Astrocyte (in vitro differentiated cells and primary cell): ENCODE measurements at places on chromosomes 4 and X.

DNA sequence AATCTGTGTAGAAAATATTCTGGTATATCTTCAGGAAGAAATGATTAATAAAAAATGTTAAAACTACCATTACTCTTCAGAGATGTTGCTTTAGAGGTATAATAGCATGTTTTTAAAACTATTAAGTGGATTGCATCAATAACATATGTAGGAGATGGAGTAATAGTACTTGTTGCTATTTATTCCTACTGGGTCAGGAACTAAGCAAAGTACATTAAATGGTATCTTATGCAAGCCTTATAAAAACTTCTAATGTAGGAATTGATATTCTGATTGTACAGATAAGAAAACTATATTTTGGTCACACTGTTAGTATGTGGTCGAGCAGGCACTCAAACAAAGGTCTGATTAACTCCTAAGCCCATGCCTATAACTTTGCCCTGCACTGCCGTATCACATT, 31.4 kb upstream of the PDLIM5 start:
- no peak for DNase-seq

GRCh38 chrX:55489314-55490009, at the start of gene USP51:
Gene USP51 (minus strand): TSS chrX:55489848. CDS start chrX:55488939, 909 bp downstream.
- no peak for DNase-seq

DNA sequence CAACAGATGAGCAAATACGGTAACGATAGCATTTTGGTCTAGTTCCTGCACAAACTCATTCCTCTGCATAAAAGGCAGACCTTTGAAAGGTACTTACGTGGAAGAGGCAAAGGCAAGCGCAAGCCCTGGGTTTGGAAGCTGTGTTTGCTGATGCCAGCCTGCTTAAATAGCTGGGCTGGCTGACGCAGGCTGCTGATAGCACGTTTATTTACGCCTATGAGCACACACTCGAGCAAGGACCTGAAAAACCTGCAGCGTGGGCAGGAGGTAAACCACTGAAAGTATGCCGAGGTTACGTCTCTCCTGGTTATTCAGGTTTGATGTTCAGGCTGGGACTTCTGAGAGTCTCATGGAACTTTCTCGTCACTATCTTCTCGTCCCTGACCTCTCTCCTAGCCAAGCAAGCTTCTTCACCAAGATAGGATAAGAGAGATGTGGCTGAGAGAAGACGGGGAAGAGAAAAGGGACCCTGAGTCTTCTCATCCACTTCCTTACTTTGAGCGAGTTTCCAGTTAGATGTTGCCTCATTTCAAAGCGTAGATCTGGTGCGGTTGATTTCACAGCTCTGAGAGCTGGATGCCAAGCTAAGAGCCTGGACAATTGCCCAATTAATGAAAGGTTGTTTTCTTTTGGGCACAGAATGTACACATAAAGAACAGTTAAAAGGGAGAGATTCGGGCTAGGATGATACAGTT, at the start of gene HOPX:
TSS of gene HOPX (minus strand) at position 139 of the 695 bp plus-strand sequence. CDS start 23,480 bp downstream, outside the sequence.
- peak; percentile 46 for DNase-seq

DNA sequence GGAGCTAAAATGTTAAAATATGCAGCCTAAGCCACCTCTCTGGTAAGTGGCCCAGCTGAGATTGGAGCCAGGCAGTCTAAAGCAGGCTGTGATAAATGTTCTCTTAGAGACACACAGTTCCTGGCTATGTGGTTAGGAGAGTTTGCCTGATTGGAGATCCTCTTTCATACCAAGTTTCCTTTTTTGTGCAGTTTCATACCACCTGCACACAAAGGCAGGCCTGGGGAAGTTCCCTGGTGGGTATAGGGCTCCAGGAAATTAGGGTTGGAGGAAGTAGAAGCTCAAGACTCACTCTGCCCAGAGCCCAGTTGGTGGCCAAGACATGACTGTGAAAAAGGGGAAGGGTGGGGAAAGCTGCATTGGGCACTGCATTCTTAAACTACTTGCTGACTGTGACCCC, 16.9 kb downstream of the CYBB start:
- DNase-seq, result no peak

GRCh38 chrX:79154596-79155359, 10.3 kb downstream of the GPR174 start:
- DNase-seq, result no peak

GRCh38 chrX:72038016-72038415, 93.7 kb downstream of the RTL5 start:
- DNase-seq, result no peak

- no peak for DNase-seq
Observed at GRCh38 chr4:14903321-14903720, 99.0 kb upstream of the CPEB2 start.

DNA sequence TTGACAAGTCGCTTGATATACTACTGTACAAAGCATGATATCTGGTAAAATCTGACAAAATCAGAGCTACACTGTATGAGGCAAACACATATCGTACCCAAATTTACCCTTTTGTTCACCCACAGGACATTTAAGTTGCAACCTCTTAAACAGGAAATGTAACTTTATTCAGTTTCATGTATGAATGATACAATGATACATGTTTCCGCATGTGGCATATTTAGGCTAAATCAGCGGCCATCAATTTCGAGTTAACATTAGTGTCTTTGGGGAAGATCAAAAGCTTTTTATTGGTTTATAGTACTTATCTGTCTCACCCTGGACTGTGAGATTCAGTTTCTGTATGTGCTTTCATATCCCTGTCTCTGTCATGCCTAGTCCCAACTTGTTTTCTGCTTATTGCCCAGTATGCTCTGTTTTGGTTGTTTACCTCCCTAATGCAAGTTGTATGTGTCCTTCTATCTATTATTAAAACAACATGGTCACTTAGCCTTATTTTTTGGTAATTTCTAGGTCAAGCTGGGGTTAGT, 97.3 kb upstream of the HPRT1 start:
- no peak for DNase-seq

DNA sequence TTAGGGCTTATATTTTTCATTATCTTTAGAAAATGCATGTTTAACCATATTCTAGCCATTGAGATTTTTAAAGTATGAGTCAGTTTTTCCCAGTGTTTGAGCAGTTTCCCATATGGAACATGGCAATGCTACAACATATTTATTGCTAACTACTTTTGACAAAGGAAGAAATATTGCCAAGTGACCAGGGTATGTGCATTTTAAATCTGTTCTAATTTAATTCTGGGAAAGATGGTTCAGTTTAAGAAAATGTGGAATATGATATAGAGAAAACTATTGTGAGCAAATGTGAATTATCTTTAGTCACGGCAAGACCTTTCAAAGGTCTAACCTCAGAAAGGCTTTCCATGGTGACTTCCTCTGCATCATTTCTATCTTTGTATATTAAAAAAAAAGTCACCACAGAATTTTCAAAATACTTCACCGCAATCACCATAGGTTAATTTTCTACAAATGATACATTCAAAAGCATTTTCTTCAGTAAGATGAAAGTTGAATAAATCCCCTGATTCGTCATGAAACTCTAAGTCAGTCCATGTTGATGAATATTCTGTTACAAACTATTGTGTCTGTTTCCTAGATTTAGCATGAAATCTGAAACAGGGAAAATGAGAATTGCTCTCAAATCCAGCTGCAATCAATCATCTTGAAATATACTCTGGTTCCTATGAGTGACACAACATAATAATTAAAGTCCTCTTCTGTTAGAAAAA, 2349.0 kb upstream of the TENM3 start:
- peak; percentile 20 for DNase-seq

DNA sequence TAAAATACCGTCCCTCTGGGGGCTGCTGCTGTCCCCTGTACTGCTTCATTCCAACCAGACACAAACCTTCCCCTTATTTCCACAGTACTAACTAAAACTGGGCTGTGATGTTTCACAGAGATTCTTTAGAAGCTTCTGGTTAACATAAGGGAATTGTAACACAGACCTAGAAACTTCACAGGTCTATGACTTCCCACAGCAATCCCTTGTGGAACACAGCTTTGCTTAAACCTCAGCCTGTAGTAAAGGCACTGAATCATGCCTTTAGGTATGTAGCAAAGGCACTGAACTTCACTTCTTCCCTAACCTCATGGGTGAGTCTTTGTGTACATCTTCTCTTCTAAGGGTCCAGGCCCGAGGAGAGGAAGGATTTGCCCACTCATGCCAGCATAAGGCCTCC, 49.4 kb downstream of the SPINK2 start:
- DNase-seq, result peak; percentile 41

DNA sequence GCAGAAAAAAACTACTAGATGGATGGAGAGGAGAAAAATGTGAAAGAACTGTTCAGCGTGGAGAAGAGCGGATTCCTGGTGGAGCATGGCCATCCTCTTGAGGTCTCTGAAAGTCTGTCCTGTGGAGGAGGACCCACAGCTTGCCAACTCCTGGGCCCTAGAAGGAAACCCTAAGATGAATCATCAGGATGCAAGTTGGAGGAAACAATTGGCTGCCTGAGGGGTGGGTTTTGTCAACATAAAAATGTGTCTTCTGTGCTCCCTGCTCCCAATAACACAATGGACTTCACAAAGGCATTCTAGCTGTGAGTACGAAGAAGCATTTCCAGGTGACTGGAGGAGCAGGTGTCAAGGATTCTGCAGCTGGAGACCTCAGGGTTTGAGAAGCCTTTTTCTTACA, 37.2 kb downstream of the CNGA2 start:
- no peak for DNase-seq

DNA sequence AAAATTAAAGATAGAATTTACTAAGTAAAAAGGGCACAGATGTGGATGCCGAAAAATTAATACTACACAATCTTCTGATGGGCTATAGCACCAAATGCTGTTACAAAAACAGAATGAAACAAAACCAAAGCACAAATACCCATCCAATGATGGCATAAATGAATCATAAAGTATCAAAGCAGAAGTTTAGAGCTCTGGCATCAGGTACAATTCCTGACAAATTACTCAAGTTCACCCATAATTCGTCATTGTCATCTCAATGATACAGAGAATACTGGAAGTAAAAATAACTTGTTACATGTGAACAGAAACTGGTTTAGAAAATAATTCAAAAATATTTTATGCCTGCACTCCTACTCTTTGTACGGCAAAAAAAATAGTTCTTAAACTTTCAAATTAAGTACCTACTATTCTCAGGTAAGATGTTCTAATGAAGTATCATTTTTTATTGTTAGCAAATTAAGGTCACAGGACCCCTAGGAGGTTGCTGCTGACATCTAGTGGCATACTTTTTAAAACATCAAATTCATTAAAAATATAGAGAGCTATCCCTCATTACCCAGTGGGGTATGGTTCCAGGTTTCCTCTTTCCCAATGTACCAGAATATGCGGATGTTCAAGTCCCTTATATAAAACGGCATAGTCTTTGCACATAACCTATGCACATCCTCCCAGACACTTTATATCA, 126.1 kb downstream of the INPP4B start:
- peak; percentile 63 for DNase-seq

- DNase-seq, result peak; percentile 8
Observed at GRCh38 chr4:109985993-109986974, 73.6 kb downstream of the EGF start.

DNA sequence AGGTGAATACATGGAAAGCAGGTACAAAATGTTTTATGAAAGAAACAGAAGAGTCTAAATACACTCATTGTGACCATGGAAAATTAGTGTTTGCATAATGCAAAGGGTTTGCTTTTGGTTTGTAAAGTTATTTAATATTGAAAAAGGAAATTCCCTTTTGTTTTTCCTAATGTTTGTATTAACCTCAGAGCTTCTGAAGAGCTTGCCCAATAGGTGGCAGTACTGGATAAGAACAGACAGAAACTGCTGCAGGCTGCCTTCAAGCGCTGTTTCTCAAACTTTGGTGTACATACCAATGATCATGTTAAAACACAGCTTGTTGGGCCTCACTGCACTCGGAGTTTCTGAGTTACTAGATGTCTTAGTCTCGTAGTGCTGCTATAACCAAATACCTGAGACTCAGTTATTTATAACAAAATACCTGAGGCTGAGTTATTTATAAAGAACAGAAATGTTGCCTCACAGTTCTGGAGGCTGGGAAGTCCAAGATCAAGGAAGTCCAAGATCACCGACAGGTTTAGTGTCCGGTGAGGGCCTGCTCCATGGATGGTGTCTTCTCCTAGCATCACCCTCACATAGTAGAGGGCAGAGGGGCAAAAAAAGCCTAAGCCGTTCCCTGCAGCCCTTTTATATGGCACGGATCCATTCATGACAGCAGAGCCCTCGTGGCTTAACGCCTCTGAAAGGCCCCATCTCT, 54.2 kb downstream of the SUPT20HL2 start:
- peak; percentile 52 for DNase-seq

GRCh38 chr4:21882051-21882839, 66.3 kb downstream of the KCNIP4 start:
- peak; percentile 69 for DNase-seq

GRCh38 chr4:153523941-153524386, 57.8 kb downstream of the TMEM131L start:
- DNase-seq, result peak; percentile 53

GRCh38 chr4:101794806-101795205, 4.3 kb downstream of the BANK1 start:
- no peak for DNase-seq

DNA sequence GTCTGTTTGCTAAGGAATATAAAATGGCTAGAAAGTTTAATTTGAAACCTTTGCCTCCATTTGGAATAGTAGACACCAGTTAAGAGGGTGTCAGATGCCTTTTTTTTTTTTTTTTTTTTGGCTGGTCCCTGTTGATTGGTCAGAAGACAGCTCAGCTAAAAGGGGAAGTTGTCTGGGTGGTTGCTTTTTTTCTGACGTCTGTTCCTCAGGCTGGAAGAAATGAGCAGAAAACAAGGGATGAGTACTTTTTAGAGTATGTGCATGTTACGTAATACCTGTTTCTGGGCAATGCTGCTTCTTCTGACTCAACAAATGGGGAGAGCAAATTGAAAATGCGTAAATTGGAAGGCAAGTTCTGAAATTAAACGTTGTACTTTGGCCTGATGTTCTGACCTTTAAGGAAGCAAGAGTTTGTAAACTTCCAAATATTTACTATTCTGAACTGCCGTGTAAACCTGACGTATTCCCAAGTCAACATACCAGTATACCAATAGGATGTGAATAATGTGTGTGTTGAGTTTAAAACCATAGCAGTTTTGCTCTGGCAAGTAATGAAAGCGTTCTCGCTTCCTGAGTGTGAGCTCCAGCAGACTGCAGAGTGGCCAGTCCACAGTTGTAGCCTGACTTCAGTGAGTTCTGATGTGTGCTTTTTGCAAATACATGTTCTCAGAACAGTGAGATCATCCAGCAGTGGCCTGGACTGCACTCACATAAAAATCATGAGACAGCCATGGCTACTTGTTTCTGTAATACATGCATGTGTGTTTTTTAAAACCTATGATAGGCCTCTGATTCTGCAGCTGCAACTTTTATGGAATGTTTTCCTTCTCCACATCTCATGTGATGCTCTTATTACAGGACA, 1.7 kb downstream of the SAT1 start:
- DNase-seq, result peak; percentile 81

- DNase-seq, result no peak
Observed at GRCh38 chr4:129532573-129532972, 436.6 kb downstream of the C4orf33 start.

GRCh38 chr4:114941503-114941902, 171.9 kb downstream of the NDST4 start:
- no peak for DNase-seq

DNA sequence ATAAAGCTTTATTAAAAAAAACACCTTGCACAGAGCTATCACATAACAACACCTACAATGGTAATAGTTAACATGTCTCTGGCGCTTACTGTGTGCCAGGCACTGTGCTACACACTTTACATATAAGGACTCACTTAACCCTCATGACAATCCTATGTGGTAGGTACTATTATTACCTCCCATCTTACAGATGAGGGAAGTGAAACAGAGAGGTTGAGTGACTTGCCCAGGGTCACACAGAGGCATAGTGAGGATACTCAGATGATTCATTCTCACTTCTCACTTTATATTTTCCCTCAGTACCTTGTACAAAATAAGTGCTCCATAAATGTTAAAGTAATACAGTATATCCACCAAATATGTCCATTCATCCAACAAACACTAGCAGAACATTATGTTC, 43.4 kb upstream of the IQSEC2 start:
- no peak for DNase-seq

- DNase-seq, result no peak
Observed at GRCh38 chrX:51759055-51759839, 16.0 kb downstream of the GSPT2 start.
